ENCODE measurements at places on chromosomes 3 and 15.

DNA sequence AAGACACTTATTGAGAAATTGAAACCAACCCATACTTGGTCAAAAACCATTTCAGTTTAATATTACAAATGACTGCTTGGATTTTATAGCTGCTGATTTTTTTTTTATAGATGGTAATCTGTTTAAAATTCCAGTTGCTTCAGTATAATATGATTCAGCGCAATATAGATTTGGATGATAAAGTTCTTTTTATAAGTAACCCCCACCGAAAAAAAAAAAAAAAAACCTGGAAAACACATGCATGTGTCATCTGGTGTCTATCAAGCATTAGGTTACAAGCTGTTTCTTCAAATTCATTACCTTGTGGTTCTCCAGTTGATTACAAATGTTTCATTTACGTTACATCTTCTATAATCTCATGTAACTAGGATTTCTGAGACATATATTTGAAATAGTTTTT is 356.6 kb upstream of the ROBO2 start:
- no peak for DNase-seq

- no peak for DNase-seq
These were observed 23.1 kb downstream of the SLC24A5 start for GRCh38 chr15:48143856-48144255.

DNA sequence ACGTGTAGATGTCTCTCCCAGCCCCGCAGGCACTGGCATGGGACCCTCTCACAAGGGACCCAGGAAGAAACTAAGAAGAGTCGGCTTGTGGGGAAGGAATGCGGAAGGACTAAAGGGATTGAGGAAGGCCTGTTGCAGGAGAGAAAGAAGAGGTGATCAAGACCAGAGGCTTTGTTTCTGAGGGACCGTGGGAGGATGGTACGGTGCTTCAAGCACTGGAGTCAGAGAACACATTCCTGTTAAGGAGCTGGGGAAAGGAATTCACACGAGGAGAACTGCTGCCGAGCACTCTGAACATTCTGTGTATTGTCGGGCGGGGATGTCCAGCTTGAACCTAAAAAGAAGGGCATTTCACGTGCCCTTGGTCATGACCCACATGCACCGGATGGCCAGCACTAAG is 91.4 kb downstream of the TAMM41 start:
- DNase-seq = no peak

DNA sequence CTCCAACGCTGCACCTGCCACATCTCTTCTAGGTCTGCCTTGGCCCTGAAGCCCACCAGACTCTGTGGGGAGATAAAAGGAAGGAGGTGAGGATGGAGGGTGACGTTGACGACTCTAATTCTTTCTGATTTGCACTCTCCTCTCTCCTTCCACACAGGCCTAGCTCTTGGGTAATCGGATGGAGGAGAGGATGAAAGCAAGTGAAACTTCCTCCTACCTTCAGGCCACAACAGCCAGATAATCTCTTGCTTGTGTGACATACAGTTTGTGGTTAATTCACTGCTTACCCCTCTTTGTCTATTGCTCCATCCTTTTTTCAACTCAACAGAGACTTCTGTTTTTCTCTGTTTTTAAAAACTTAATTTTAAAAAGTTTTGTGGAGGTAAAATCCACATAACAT is 208.1 kb downstream of the SV2B start:
- no peak for DNase-seq

- no peak for DNase-seq
These were observed 539.1 kb upstream of the ROBO2 start for GRCh38 chr3:76500746-76501275.

GRCh38 chr15:64180235-64180824 is 17.5 kb upstream of the PPIB start:
- no peak for DNase-seq

GRCh38 chr15:31558840-31559239 is 232.2 kb downstream of the KLF13 start:
- no peak for DNase-seq

- DNase-seq = no peak
These were observed 15.9 kb upstream of the UMPS start for GRCh38 chr3:124714223-124714853.

DNA sequence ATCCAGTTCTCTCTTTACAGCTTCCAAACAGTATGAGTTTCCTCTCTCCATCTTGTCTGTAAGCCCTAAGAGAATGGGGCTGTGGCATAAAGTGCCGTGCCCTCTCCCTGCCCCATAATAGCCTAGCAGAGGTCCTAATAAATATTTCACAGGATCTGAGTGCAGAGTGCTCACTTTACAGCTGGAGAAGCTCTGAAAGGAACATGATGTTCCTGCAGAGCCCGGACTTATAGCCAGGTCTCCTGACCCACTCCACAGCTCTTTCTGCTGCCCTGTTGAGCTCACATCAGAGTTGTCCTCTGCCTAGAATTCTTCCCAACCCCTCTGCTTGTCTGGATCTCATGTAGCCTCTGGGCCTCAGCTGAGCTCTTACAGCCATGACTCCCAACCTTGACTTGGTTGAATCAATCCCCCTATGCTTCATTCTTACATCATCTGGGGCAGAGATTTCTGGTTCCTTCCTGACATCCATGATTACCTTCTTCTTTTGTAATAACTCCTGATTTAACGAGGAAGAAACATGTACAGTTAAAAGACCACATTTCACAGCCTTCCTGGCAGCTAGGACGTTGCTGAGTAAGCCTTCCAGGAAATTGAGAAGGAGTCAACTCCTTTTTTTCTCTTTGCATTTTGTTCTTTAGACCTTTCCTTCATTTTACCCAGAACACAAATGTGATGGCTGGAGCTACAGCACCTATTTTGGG is 135.3 kb downstream of the RPLP1 start:
- no peak for DNase-seq

DNA sequence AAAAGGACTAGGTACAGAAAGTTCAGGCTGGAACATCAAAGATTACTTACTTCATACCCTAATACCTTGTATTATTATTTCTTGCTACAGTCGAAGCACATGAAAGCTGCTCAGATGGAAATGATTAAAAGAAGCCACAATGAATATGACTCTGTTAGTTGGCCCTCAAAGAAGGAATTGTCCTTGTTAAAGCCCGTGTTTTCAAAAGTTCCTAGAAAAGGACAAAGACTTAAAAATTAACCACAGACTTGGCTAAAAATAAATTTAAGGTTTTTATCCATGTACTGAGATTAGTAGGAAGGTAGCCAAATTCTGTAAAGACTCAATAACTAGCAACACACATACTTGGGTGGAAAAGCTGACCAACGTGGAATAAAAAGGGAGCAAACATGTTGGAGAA is 251.0 kb upstream of the RARB start:
- no peak for DNase-seq

DNA sequence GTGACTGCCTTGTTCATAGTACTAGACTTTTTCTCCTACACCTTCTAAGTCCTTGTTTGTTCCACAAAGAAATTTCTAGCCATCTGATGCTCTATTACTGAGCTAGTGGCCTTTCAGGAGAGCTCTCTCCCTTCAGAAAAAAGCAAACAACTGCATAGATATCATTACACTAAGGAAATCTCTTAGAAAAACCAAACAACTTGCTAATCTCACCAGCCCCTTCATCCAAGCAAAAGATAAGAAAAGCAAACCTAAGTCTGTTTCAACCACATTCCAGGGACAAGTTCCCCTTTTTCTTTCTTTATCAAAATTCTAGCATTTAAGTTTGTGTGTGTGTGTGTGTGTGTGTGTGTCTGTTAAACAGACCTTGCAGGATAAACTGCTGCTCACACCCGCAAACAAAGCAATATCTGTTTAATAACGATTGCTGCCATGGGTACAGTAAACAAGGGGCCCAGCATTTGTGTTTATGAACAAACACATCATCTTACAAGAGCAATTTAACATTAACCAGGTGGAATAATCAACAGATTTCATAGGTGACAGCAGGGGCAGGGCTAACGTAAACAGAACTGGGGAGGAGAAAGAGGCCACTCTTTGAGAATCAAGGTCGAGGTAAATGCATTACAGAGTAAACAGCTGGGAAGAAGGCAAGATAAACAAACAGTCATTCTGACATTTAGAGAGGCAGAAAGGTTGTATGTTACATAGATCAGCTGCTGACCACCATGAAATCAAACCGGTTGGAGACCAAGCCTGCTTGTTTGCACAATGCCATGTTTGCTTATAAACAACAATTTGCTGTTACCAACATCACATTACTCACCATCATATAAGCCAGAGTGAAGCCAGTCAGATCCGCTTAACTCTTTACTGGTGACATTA is 375.1 kb downstream of the FOXP1 start:
- no peak for DNase-seq

DNA sequence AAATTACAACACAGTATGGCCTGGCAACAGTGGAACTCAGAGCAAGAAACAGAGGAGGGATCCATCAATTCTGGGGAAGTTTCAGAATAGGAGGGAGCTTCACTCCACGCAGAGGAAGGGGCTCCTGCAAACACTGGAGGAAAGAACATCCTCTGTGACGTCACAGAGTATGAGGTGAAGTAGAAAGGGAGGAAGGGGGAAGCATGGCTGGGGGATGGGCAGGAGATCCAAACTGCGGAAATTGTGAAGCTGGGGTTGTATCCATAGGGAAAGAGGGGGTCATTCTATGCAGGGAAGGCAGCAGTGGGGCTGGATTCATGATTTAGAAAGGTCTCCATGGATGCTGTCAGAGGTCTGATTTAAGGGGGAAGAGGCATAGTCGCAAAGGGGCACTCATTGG is 8.3 kb upstream of the SCN10A start:
- DNase-seq = no peak

DNA sequence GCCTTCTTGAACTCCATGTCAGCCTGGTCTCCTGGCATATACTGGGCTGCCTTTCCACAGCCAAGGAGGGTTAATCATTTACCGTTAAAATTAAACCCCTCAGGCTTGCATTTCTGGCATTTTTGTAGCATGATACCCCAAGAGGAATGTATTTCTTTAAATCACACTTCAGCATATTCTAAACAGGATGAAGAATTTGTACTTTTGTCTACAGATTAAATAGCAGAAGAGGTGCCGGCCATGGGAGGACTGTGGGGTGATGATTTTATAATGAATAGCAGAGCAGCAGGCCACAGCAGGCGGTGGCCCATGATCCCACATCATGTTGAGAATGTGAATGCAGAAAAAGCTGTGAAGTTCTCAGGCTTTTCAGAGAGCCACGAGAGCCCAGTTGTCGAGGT is 90.2 kb downstream of the ARNT2 start:
- DNase-seq = no peak

GRCh38 chr3:25304916-25305315 is 123.1 kb upstream of the RARB start:
- DNase-seq = no peak

- DNase-seq = peak; percentile 63
These were observed 50.6 kb upstream of the PLXNA1 start for GRCh38 chr3:126932188-126932931.

GRCh38 chr15:77503764-77504163 is 83.1 kb downstream of the HMG20A start:
- DNase-seq = no peak

GRCh38 chr3:60657972-60658371 is 593.3 kb downstream of the FHIT start:
- DNase-seq = no peak

DNA sequence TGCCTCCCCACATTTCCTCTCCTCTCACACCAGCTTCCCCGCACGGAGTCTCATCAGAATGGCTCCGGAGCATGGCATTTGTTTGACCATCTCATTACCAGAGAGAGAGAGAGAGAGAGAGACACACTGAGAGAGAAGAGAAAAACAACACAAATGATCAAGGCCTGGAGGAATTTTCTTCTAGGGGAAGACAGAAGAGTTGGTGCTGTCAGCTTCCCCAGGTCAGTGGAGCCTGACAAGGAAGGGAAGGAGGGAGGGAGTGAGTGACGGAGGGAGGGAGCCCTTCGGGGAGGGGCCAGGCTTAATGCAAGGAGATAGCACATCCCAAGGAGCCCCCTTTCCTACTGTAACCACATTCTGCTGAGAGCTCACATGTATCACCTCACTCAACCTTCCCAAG is 9.1 kb downstream of the ST8SIA2 start:
- DNase-seq = no peak

GRCh38 chr3:137108699-137109440 is 151.1 kb downstream of the IL20RB start:
- DNase-seq = no peak

GRCh38 chr3:18389108-18389733 is 35.9 kb downstream of the SATB1 start:
- DNase-seq = no peak

GRCh38 chr3:71380096-71380495 is 203.4 kb downstream of the FOXP1 start:
- DNase-seq = no peak

- DNase-seq = no peak
These were observed 195.0 kb downstream of the RBMS3 start for GRCh38 chr3:29475854-29476253.

- no peak for DNase-seq
These were observed 261.8 kb upstream of the CBLB start for GRCh38 chr3:106130384-106131198.

- DNase-seq = no peak
These were observed 40.0 kb downstream of the ATP2C1 start for GRCh38 chr3:130933801-130934345.

DNA sequence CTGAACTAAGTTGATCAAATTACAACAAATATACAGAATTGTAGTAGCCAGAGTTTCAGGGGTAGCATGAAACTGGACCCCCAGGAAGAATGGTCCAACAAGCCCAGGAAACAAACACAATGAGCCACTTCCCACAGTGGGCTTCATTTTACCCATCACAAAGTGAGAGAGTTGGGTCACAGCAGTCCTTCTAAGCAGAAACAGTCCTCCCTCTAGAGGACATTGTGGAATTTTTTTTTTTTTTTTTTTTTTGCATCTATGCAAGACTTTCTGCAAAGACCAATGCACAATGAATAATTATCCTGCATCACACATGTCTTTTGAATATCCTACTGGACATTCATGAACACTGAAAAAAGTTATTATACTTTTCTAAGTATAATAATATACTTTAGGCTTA is 73.8 kb upstream of the ATP13A5 start:
- no peak for DNase-seq
